Purkinje cell (primary cell): ENCODE measurements at places on chromosomes 5 and 9. TPM values are rescaled to one million over a fixed set of nuclear protein-coding genes. Genes with fewer than 3 reads are reported as not detected.

The SCGB3A2 gene
- polyA plus RNA-seq = not detected in 2 replicates

The MTX3 gene
- polyA plus RNA-seq = 16.9 and 24.2 TPM in 2 replicates

The QRFP gene
- polyA plus RNA-seq = not detected in 2 replicates

The TMEM252 gene
- polyA plus RNA-seq = not detected in 2 replicates

The SGCD gene
- polyA plus RNA-seq = 4.5 and 7.7 TPM in 2 replicates

The UBAP2 gene
- 7.0 and 10.3 TPM in 2 replicates for polyA plus RNA-seq

The INSL4 gene
- polyA plus RNA-seq = not detected in 2 replicates

The GPR107 gene
- 9.8 and 17.1 TPM in 2 replicates for polyA plus RNA-seq
